GM18507 (cell line): ENCODE measurements at places on chromosomes 2 and 18.

GRCh38 chr2:126827371-126827770, 71.3 kb upstream of the TEX51 start:
- DNase-seq = no peak

DNA sequence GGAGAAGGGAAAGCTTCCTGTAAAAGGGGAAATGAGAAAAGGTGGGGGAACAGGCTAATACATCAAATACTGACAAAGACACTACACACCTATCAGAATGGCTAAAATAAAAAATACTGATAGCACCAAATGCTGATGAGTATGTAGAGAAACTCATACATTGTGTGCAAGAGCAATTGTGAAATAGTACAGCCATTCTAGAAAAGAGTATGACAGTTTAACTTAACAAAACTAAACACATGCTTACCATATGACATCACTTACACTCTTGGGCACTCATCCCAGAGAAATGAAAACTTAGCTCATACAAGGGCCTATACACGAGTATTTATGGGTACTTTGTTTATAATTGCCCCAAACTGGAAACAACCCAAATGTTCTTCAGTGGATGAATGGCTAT, 53.4 kb downstream of the ZNF638 start:
- no peak for DNase-seq

GRCh38 chr2:15778529-15779219, 161.7 kb upstream of the MYCN start:
- no peak for DNase-seq

GRCh38 chr2:63993871-63994270, 25.4 kb downstream of the VPS54 start:
- no peak for DNase-seq

- DNase-seq = no peak
Observed at GRCh38 chr2:23492337-23492675, 107.3 kb downstream of the KLHL29 start.
